ENCODE measurements at places on chromosomes 1 and 21.

DNA sequence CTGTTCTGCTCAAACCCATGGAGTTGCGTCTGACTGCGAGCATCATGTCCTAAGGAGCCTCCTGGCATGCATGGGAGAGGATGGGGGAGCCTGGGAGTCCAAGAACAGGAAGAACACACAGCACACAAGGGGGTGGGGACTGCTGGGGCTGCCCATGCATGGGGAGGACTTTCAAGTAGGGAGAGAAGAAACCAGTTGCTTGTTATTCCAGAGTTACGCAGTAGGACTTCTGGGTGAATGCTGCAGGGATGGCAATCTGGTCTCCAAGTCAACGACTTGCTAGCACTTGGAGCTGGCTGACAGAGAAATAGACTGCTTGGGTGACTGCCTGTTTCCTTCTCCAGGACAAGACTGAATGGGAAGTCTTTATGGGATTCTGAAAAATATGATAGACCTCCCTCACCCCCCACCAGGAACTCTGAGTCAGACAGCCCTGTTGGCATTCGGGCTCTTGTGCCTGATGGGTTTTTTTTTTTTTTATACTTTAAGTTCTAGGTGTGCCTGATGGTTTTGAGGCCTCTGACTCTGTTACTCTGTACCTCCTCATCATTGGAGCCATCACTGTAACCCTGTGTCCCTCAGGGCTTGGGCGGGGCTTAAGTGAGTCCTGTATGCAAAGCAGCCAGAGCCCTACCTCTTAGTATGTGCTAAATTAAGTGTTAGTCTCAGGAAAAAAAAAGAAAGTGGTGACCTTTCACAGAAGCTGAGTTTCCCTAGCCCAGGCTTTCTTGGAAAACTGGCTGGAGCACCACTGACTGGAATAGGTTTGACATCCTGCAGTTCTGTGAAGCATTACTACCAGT, 30.3 kb downstream of the MAP3K21 start:
- no peak for DNase-seq

DNA sequence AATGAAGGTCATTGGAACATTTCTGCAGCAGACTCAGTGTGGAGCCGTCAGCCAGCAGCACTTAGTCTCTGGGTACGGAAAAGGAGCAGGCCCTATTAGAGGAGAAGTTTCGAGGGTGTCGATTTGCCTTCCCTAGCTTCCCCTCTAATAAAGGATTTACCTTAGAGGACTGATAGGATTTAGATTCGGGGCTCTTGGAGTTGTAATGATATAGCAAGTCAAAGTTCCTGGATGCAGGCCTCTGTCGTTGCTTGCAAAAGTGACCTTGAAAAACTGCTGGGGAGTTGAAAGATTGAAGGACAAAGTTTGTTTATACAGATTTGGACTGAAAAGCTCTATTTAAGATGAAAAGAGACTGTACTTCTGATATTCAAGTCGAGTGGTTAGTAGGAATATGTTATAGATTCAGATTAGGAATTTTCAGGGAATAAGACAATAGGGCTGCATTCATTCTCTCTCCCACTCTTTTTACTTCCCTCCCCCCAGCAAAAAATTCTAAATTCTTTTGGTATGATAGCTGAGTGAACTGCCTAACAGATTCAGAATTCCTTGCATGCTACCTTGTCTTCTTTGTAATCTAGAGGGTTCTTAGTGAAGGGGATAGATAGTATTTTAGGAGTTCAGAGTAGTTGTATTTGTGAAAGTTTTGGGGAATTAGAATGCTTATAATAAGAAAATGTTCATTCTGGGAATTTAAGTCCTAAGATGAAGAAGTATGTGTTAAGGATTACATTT, 19.2 kb downstream of the NFYC start:
- DNase-seq: no peak

- DNase-seq: no peak
Observed at GRCh38 chr21:17853393-17854275, 34.5 kb upstream of the C21orf91 start.

DNA sequence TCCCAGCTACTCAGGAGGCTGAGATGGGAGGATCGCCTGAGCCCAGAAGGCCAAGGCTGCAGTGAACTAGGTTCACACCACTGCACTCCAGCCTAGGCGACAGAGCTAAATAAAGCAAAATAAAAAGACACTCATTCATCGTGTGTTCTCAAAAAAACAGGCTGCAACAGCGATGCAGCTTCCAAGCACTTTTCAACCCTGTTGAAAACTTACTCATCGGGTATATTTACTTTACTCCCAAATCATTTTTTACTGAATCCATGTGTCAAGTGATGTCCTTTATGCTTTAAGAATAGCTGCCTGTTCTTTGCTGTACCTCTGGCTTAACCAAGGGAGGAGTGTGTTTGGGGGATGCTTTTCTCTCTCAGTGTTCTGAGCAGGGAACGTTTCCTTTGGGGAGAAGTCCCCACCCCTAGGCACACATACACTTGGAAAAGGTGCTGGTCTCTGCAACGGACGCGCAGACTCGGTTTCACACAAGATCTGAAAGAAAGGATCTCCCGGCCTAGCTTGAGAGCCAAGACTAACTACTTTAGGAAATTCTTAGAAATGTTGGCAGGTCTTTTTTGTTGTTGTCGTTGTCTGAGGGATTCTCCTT, 1.4 kb downstream of the MAP1LC3C start:
- DNase-seq: no peak

DNA sequence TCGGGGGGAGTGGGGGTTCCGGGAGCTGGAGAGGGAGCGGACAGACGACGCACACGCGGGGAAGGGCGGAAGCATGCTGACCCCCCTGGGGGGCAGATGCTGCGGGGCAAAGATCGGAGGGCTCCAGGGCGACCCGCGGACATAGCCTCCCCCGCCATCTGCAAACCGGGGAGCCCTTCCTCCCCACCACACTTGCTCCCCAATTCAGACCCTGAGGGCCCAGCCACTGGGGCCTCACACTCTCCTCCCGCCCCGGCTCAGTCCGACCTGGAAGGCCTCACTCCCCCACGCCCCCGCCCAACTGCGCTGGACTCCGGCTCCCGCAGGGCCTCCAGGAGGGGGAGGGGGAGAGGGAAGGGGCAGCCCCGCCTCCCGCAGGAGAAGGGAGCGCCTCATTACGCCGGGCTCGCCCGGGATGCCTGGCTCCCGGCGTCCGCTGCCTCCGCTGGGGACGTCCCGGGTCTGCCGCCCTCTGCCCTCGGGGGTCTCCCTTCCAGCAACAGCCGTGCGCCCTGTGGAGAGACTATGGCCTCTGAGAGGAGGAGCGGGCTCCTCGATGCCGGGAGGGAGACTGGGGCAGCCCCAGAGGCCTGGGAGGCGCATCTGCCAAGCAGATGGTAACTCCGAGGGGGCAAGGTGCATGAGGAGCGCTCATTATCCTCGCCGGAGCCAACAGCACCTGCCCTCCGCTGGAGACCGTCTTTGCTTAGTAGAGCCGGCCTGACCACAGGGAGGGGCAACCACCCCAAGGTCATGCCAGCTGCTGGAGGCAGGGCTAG, 636 bp upstream of the CAMK2N1 start:
- DNase-seq: no peak

GRCh38 chr1:30955448-30956015, 47.0 kb upstream of the SDC3 start:
- no peak for DNase-seq

- DNase-seq: no peak
Observed at GRCh38 chr21:45591619-45592207, 49.5 kb upstream of the SLC19A1 start.

GRCh38 chr1:178796013-178796412, 71.0 kb downstream of the RALGPS2 start:
- DNase-seq: no peak

- no peak for DNase-seq
Observed at GRCh38 chr1:183913567-183913993, 108.7 kb downstream of the RGL1 start.

DNA sequence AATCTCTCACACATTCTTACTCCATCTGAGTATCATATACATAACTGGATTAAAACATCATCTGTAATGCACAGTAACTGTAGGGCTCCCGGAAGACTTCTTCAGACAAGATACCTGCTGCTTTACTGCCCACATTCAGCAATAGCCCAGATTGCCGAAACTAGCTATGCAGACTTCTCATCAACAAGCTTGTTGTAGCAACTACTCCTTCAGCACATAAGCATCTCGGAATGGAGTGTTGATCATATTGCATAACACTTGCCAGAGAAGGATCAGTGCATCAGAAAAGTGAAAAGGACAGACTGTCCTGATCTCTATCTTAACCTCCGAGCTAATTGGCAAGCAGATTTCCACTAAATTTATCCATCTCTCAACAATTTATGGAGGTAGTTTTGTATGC, 354.6 kb upstream of the C1orf87 start:
- no peak for DNase-seq

DNA sequence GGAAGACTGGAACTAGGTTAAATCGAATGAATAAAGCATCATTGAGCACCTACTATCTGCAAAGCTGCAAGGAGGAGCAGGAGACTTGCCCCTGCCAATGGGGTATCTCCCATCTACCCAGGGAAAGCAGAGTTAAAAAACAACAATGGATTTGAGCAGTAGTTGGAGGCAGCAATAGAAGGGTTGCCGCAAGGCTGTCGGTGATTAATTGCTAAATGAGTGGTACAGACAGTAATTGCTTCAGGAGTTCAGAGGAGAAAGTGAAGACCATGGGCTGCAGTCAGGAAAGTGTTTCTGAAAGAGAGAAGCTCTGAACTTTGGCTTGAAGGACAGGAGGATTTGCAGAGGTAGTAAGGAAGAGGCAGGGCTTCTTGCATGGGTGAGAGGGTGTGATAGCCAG, 152.9 kb downstream of the ACTL8 start:
- no peak for DNase-seq

- no peak for DNase-seq
Observed at GRCh38 chr1:82395440-82395839, 594.7 kb downstream of the ADGRL2 start.

- DNase-seq: peak; percentile 57
Observed at GRCh38 chr1:149888247-149888998, 10.9 kb upstream of the BOLA1 start.

DNA sequence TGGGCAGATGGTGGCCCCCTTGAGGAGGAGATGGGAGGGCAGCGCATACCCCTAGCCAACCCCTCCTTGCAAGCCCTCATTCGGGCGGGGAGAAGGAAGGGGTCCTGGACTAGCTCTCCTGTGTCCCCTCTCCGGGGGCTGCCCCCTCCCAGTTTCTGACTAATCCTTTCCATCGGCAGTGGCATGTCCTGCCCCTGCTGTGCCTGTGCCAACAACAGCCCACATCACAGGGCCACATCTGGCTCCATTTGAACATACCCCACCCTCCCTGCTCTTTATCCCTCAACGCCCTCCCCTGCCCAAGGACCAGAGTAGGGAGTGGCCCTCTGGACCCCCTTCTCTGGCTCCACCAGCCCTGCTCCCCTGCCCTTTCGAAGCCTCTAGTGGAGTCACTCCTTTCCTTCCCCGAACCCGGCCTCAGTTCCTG, 11.0 kb upstream of the LMNA start:
- no peak for DNase-seq

DNA sequence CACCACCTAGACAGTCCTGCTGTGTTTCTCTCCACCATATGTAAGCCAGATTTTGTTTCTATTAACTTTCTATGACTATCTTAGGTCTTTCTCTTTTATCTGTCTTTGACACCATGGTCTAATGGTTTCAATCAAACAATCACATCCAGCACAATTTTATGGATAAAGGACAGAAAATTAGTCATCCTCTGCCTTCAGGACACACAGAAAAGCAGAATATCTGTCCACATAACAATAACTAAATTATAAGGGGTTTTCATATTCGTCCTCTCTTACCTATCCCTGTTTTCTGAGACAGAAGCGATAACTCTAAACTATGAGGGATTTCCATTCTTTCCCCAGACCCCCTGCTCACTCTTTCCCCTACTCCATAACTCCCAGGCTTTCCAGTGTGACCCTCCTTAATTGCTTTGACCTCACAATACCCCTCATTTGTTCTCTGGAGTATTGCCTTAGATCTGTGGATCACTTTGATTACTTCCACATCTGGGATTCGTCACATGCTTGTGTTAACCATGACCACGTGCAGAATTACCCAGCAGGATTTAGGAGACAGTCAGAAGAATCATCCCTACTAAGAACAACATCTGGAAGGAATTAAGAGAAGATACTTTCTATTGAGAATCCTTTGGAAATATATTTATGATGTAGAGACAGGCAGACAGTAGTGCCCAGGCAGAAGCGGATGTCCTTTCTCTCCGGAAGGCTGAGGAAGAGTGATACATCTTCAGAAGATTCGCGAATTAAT, 108.2 kb upstream of the GREM2 start:
- no peak for DNase-seq

GRCh38 chr1:79681382-79681781, 674.9 kb upstream of the ADGRL4 start:
- DNase-seq: no peak

GRCh38 chr1:39165049-39165448, 39.4 kb upstream of the MACF1 start:
- no peak for DNase-seq

- no peak for DNase-seq
Observed at GRCh38 chr1:157142201-157142600, 4.0 kb upstream of the ETV3 start.

DNA sequence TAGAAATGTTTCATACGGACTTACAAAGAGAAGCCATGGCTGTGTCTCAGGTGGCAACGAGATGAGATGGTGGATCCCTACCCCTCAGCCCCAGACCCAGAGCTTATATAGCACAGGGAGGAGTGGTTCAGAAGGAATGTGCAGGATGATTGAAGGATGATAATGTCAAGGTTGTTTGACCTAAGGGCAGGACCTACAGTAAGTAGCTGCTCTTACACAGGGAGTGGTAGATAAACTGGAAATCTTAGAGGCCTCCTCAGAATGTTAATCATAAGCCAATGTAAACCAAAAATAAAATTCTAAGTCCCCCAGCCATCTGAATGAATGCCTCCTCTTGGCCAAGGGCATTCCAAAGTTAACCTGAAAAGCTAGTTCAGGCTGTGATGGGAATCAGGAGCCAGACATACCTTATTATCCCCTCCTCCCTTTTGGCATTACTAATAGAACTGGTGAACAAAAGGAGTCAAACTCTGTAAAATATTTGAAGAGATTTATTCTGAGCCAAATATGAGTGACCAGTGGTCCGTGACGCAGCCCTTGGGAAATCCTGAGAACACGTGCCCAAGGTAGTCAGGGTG, 45.8 kb upstream of the PDE9A start:
- no peak for DNase-seq

DNA sequence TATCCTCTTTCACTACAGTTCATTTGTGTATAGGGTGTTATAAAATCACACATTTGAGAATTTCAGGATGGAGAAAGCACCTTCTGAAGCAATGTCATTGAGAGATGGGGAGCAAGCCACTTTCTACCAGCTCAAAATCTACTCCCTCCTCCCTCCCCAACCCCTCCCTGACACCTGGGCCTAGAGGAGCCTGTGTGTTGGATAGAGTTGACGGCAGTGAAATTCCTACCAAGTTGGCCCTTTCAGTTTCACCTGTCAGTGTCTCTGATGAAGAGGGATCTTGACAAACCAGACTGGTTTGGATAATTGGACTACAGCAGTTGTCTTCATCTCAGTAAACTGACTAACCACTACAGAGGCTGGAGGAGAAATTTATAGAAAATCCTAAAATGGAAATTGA, 125.0 kb upstream of the HOOK1 start:
- DNase-seq: no peak

GRCh38 chr1:15073799-15074308, 79.7 kb upstream of the TMEM51 start:
- DNase-seq: no peak

All from activated CD4-positive, alpha-beta T cell treated with anti-CD3 and anti-CD28 coated beads for 24 hours (primary cell).